ENCODE measurements at places on chromosomes 12 and 14.

DNA sequence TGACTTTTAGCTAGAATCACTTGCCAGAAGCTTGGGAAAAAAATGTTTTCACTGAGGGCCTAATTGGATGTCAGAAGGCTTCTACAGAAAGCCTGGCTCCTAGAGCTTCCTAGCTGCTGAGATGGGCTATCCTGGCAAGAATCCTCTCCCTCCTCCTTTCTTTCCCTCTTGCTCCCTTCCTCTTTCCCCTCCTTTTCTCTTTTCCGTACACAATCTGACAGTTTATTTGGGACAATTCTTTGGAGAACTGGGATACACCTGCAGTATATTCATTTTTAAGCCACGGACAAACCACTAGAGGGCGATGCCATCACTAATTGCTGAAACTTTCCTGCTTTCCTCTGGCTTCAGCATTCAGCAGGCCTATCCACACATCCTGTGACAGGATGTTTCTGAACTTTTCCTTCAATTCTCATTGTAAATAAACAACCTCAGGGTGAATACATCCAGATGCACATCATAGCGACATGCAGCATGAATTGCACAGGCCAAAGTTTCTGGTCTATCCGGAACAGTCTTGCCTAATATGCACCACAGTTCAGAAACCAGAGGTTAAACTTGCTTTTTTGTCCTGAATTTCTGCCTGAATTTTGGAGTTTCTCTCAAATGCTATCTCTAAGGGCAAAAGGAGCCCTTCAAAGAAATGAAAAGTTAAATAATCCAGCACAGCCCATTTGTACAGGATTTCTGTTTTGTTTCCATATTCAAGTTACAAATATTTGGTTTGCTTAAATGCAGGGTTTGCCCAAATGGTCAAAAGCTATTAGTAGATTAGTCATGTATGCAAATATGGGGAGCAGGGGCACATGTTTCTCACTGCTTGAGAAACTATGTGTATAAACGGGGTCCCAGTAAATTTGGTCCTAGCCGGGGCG, 142.8 kb downstream of the PAWR start:
- no peak for DNase-seq

- no peak for DNase-seq
Observed at GRCh38 chr14:104688505-104689108, 811 bp upstream of the INF2 start.

DNA sequence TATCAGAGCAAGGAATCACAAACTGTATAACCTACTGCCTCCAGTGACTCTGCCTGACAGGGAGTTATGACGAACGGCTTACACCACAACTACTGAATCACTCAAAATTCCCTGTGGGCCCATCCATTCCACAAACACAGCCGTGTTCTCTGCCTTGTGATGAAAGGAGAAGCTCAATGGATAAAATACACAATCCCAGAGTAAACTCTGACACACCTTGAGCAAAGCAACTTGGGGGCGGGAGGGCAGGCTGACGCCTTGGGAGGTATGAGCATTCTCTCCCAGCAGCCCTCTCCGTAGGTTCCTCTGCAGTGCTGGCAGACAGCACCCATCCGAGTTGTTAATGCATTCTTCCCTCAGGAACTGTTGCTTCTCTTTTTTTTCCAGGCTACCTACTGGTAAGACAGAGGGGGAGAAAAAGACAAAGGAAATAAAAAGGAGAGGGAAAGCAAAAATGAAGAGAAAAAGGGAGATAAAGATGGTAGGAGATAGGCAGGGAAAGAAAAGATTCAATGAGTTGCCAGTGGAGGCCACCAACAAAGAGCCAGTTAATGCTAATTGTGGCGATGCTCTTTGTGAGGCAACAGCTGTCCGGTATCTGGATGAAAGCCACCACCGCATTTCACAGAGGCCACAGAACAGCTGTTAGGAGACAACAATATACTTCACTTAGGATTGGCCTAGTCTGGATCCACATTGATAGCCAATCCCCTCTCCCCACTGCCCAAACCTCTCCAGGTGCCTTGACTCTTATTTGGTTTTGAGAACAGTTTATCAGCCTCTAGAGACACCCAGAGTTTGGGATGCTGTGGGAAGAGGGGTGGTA, 4.7 kb upstream of the DIO2 start:
- DNase-seq: no peak

- no peak for DNase-seq
Observed at GRCh38 chr14:79630288-79630960, 580.9 kb downstream of the DIO2 start.

GRCh38 chr14:42909659-42910058, 1303.0 kb downstream of the LRFN5 start:
- DNase-seq: no peak

- no peak for DNase-seq
Observed at GRCh38 chr12:112328456-112329124, 53.6 kb downstream of the HECTD4 start.

- DNase-seq: no peak
Observed at GRCh38 chr12:93322784-93323183, 54.9 kb upstream of the NUDT4 start.

DNA sequence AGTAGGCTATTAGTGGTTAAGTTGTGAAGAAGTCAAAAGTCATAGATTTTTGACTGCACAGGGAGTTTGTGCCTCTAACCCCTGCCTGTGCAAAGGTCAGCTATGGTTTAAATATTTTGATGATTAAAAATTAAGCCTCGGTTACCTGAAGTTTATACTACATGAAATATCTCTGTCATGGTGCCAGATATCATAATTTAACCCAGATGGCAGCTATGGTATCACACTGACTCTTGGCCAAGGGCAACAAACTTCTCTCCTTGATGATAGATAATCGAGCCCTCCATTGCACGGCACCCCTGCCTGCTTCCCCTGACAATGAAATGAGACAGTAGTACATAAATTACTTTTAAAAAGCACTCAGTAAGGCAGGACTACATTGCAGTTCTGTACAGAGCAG, 80.8 kb downstream of the SLC35F4 start:
- no peak for DNase-seq

DNA sequence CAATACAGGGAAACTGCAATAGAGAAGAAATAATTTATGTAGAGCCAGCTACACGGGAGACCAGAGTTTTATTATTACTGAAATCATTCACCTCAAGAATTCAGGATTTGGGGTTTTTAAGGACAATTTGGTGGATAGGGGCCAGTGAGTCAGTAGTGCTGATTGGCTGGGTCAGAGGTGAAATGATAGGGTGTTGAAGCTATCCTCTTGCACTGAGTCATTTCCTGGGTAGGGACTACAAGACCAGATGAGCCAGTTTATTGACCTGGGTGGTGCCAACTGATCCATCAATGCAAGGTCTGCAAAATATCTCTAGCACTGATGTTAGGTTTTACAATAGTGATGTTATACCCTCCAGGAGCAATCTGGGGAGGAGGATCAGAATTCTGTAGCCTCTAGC, 486.3 kb downstream of the LRIG3 start:
- DNase-seq: no peak

GRCh38 chr12:47085815-47086252, 6.1 kb upstream of the AMIGO2 start:
- DNase-seq: no peak

Measured in AG04449 (cell line).